ENCODE measurements at places on chromosomes 16 and 17.

DNA sequence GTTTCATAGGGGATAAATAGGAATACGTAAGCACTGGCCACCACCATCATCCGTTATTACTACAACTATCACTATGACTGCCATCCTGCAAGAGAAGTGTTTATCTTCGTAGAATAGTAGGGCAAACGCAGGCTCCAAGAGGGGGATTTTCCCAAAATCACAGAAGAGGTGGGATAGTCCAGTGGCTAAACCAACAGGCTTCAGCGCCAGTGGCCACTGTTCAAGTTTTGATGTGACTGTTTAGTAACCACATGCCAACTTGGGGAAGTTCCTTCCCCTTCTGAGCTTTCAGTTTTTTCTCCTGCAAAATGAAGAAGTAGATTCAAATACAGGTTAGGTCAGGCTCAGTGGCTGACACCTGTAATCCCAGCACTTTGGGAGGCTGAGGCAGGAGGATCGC lies 60.7 kb upstream of the GRIN2A start:
- no peak for DNase-seq

GRCh38 chr16:65731833-65732232 lies 610.0 kb upstream of the CDH11 start:
- DNase-seq: no peak

GRCh38 chr16:53071748-53072301 lies 17.0 kb downstream of the CHD9 start:
- no peak for DNase-seq

DNA sequence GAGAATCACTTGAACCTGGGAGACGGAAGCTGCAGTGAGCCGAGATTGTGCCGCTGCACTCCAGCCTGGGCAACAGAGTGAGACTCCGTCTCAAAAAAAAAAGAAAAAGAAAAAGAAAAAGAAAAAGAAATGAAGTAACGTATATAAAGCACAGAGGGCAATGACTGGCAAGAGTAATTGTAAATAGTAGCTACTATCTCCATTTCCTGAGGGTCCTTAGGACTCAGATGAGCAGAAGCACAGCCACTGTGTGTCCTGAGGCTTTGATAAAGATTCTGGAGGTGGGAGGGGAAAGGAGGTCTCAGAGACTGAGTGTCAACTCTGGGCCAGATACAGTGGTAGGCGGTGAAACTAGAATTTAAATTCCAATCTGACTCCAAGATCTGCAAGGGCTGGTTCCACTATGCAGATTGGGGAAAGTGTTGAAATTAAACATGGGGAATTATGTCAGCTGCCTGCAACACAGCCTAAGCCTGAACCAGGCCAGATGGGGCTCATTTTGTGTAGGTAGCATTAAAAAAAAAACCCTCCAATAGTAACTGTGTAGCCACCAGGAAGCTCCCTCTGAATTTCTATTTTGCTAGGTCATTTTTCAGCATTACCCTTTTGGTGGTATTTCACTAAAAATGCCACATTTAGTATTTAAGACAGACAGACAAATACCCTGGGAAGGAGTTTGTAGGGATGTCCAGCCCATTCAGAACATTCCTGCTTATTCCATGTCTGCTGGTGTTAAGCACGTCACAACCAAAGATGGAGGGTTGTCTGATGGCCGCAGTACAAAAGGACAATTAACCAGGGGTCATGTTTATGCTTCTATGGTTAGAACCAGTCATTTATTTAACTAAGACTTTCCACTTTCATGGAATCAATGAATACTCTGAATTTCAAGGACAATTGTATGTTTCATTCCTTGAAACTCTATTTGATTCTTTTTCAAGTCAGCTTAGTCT lies 46.1 kb downstream of the TBX4 start:
- DNase-seq: no peak

DNA sequence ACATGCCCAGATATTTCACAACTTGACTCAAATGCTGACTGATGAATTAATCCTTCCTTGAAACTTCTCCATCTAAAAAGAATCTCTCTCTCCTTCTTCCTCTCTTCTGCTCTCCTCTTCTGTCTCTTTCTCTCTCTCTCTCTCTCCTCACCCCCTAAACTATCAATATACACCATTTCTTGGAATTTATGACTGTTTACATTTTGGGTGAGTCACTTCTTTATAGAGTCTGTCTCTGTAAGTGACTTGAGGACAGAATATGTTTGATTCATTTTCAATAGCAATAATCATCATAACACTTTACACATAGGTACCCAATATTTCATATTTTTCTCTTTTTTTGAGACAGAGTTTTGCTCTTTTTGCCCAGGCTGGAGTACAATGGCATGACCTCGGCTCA lies 15.3 kb downstream of the OR3A1 start:
- no peak for DNase-seq

DNA sequence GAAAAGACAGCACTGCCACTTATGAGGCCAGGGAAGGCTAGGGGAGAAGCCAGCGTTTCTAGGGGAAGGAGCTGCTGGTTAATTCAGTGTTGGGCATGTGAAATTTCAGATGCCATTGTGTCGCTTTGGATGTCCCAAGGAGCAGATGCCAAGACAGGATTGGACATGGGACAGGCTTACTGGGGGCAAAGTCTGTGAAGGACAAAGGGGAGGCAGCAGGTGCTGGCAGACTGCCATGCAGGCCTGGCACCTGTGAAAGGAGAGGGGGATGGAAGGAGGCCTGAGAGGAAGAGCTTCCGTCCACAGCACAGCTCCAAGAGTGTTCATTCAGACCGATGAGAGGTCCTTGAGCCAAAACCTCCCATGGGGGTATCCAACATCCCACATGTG lies 255.5 kb upstream of the RPL38 start:
- DNase-seq: no peak
